ENCODE measurements at places on chromosomes 13 and 19.

DNA sequence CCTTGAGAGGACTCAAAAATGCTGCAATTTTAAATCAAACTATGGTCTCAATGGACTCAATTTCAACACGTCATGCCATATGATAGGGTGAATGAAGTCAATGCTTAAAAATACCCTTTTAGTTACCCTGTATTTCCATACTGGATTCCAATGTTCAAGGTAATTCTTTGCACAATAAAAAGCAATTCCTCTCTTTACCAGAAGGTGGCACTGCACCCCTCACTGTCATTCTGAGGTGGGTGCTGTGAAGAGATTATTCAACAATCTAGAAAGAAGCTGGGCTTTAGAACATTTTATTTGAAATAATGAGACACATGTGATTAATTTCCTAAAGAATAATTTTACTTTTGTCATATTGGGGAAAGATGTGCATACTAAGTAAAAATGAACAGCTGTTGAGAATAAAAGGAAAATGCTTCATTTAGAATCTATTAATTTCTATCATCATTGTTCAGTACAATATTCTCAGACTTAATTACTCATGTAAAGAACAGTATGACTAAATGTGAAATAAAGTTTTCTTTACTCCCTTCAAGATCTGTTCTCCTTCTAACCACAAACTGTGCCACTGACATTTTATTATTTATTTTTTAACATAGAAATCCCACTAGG is 789.1 kb downstream of the GPC5 start:
- ATAC-seq: no peak

GRCh38 chr19:1468821-1469254 is 10.2 kb downstream of the C19orf25 start:
- peak; percentile 29 for ATAC-seq

- ATAC-seq: no peak
These were observed 193.6 kb upstream of the TSC22D1 start for GRCh38 chr13:44769686-44770085.

- ATAC-seq: no peak
These were observed 14.3 kb downstream of the AKAP8 start for GRCh38 chr19:15365264-15365663.

DNA sequence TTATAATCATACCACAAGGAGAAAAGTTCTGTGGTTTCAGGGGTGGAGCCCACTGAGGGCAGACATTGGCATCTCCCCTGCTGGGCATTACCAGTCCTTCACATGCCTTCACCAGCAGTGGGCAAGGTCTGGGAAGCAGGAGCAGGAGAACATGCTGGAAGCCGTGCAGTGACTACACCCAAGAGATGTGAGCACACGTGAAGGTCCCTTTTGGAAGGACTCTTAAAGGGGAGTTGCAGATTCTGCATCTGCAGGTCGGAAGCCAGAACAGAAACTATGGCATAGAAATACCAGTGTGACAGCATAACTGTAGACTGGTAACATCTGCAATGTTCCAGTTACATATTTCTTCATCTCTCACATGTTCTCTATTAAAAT is 26.9 kb upstream of the KL start:
- no peak for ATAC-seq

- no peak for ATAC-seq
These were observed 9.8 kb downstream of the DAZAP1 start for GRCh38 chr19:1417145-1417544.

GRCh38 chr13:22018836-22019210 is 347.9 kb downstream of the FGF9 start:
- no peak for ATAC-seq

DNA sequence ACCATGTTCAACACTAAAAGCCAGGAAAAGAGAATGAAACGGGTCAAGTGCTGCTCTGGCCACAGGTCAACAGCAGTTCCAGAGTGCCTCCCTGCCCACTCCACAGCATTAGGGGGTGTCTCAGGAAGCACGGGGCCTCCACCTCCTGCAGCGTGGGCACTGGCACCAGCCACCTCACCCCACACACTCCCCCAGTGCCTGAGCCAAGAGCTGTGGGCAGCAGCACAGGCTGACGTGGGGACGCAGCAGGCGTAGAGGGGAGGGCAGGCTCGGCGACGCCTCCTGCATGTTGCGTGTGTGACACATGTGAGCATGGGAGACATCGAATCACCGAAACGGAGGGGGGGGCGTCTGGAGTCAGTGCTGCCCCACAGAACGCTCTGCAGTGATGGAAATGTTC is 21.4 kb upstream of the TMEM160 start:
- ATAC-seq: no peak

DNA sequence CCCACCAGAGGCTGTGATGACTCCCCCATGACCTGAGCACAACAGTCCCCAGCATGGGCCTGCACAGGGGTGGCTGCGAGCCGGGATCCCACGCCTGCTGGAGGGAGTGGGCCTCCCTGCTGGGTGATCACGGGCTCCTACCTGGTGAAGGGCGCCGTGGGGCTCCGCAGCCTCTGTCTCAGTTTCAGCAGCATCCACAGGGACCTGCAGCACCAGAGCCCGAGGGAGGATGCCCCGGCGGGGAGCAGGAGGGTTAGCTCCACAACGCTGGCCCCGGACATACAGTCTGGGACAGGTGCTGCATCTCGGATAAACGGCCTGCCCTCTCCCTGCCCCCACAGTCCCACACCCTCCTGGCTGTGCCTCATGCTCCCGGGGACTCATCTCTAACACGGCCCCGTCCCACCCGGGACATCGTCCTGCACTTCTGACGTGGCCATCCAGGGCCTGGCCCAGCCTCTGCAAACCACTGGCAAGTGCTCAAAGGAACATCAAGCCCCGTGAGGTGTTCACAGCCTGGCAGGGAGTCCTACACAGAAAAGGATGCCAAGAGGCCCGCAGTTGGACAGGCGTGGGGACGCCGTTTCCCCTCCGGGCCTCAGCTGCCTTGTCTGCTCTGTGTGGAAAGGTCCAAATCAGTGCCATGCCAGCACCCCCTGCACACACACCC is 10.5 kb downstream of the PEX11G start:
- ATAC-seq: peak; percentile 2

Measured in stimulated activated memory B cell treated with anti-CD40 and anti-IgM and Interleukin-4, amounts not matched to agents 10 μg/mL and 1 μg/mL and 100 μg/mL, for 72 hours (primary cell).